ENCODE measurements at places on chromosomes 2 and 18.

GRCh38 chr2:95349568-95350322, 52.6 kb downstream of the KCNIP3 start:
- peaks cover 11% of the 10 kb centered on the region for H3K27me3 ChIP-seq
- H3K36me3 ChIP-seq, result no peaks in the 10 kb centered on the region
- no peaks in the 10 kb centered on the region for H3K4me1 ChIP-seq
- no peak for DNase-seq
- no peak overlapping the region for H3K4me3 ChIP-seq

GRCh38 chr2:85792783-85793441, 39.1 kb downstream of the ATOH8 start:
- no peak overlapping the region for H3K27ac ChIP-seq
- DNase-seq, result no peak
- H3K27me3 ChIP-seq, result peaks cover 85% of the 10 kb centered on the region
- H3K36me3 ChIP-seq, result no peaks in the 10 kb centered on the region
- no peak overlapping the region for H3K4me3 ChIP-seq

DNA sequence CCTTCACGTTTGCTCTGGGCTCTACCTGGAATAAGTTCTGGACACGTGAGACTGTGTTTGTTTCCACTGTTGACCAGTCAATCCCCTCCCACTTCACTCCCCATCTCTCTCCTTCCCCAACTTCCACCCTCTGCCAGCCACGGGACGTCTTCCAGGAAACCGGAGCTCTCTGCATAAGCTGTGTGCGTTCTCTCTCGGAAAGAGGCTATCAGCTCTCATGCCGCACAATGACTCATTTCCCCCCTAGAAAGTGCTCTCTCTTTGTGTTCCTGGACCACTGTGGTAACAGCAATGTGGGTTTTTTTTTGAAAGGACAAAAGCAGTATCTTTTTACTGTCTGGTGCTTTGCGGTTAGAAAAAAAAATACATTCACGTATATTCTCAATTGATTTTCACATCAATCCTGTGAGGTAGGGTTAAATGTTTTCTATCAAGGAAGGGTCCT, 10.2 kb downstream of the PROKR1 start:
- H3K4me1 ChIP-seq, result peaks cover 14% of the 10 kb centered on the region
- H3K36me3 ChIP-seq, result peaks cover 4% of the 10 kb centered on the region
- no peak for DNase-seq
- peak overlapping the region; percentile 11 for H3K27ac ChIP-seq
- H3K27me3 ChIP-seq, result peaks cover 35% of the 10 kb centered on the region

GRCh38 chr2:71546275-71546638, 92.9 kb downstream of the DYSF start:
- H3K27me3 ChIP-seq, result peaks cover 40% of the 10 kb centered on the region
- no peak overlapping the region for H3K27ac ChIP-seq
- H3K4me1 ChIP-seq, result peaks cover 14% of the 10 kb centered on the region
- no peak overlapping the region for H3K4me3 ChIP-seq
- peaks cover 2% of the 10 kb centered on the region for H3K36me3 ChIP-seq

DNA sequence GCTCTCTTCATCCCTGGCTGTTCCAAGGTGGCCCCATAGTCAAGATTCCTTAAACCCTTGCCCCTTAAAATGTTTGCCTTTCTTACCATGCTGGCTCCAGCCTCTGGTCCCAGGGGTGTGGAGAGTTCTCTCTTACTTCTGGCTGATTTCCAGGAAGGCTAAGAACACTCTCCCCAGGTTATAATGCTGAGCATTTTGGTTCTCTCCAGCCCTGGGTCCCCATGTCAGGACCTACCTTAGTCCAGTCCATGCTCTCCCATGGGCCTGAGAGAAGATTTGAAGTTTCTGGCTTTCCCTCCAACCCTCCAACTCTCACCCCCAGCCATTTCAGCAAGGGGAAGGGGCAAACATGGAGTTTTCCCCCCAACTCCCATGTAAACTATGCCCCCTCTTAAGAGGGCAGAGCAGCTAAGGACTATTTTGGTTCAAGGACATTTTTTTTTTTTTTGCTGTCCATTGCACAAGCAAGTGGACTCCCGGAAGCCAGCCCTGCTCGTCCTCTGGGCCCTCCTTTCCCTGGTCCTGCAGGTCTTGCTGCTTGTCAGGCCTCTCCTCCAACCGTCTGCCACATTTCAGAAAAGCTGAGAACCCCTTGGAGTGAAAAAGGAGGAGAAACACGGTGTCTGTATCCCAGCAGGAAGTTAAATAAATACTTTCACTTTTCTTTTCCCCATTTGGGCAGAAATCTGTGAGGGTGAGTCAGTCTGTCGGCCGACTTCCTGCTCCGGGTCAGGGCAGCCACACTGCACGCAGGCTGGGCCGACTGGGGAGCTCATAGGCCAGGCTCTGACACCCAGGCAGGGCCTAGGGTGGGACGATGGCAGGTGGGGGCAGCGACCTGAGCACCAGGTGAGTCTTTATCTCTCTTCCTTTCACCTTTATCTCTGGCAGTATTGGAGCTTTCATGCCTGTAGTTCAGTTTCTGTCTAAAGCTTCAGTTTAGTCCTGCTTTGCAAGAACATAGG, at the start of gene SP140L:
TSS of gene SP140L (plus strand) at position 741 of the 965 bp plus-strand sequence. CDS start at position 818, 77 bp downstream.
- peak within 1 kb of the TSS; percentile 98 for H3K4me3 ChIP-seq
- no peaks in the 10 kb centered on the region for H3K27me3 ChIP-seq
- peak within 1 kb of the TSS; percentile 98 for H3K27ac ChIP-seq
- peaks cover 30% of the 10 kb centered on the region for H3K36me3 ChIP-seq
- peak; percentile 51 for DNase-seq

DNA sequence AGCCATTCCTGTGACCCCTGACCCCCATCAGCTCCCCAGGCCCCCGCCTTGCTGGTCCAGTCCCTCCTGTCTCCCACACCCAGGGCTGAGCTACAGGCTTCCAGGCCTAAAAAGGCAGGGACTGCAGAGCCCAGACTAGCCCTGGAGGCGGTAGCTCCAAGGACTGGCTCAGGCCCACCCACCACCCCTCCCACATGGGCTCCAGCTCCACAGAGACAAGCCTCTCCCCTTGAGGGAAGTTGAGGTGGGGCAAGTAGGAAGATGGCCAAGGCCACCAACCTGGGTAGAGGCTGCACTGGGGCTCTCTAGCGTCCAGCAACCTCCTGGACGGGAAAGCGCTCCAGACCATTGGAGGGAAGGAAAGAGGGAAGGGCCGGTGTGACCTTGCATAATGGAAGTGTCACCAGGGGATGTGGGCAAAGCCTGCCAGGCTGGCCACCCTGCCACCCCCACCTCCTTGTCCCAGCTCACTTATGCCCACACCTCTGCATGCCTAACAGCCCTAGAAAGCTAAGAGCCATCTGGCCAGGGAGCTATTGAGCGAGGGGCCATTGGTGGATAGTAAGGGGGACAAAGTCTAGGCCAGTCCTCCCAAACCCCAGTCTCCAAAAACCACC, 63.1 kb downstream of the TNS1 start:
- H3K4me3 ChIP-seq, result no peak overlapping the region
- peaks cover 8% of the 10 kb centered on the region for H3K4me1 ChIP-seq
- H3K27ac ChIP-seq, result no peak overlapping the region
- H3K27me3 ChIP-seq, result peaks cover 45% of the 10 kb centered on the region
- peaks cover 3% of the 10 kb centered on the region for H3K36me3 ChIP-seq

DNA sequence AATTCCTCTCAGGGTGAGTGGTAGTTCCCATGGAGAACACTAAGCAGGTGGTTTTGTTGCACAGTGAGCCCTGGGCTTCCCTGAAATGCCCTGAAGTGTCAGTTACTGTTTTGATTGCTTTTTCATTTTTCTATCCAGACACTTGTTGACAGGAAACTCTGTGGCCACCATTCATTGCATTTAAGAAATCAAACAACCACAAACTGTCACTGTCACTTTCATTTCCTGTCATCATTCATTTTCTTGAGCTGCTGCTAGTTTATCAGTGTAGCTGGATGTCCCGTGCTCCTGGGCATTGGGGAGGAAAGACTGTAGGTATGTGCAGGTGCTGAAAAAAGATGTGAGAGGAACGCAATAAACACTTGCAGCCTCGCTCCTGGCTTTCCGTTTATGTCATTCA, 891.6 kb upstream of the ZEB2 start:
- H3K4me1 ChIP-seq, result peaks cover 15% of the 10 kb centered on the region
- no peak for DNase-seq
- no peak overlapping the region for H3K4me3 ChIP-seq
- H3K27ac ChIP-seq, result peak overlapping the region; percentile 30
- no peaks in the 10 kb centered on the region for H3K36me3 ChIP-seq
- H3K27me3 ChIP-seq, result peaks cover 75% of the 10 kb centered on the region

GRCh38 chr18:295756-296490, 28.1 kb upstream of the THOC1 start:
- no peak for DNase-seq
- no peaks in the 10 kb centered on the region for H3K4me1 ChIP-seq
- no peaks in the 10 kb centered on the region for H3K36me3 ChIP-seq
- H3K4me3 ChIP-seq, result no peak overlapping the region
- peaks cover 36% of the 10 kb centered on the region for H3K27me3 ChIP-seq
- no peak overlapping the region for H3K27ac ChIP-seq

DNA sequence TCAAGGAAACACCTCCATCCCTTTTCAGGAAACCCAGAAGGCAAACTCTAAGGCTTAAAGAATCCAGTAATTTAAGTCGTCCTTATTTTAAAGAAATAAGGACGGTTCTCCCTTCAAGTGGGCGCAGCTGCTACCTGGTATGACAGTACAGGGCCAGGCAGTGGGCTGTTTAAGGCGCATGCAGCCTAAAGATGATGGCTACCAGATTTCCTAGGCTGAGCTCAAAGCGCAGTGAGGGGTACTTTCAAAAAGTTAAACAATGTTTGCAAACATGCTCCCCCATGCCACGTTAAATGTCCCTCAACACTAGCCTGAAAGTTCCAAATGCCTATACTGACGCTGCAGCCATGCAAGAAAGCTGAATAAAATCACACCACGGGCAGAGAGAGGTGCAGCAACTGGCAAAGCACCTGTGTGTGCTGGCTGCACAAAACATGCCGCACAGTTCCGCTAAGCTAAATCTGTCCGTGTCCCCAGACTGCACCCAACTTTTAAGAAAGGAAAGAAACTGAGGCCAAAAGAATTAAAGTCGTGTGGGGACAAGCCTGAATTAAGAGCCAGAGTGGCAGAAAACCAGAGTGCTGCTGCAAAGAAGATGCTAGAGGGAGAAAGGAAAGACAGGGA, 583 bp downstream of the HIBCH start:
- peaks cover 42% of the 10 kb centered on the region for H3K4me1 ChIP-seq
- H3K4me3 ChIP-seq, result peak overlapping the region; percentile 91
- DNase-seq, result no peak
- peaks cover 14% of the 10 kb centered on the region for H3K36me3 ChIP-seq
- H3K27ac ChIP-seq, result peak overlapping the region; percentile 94
- no peaks in the 10 kb centered on the region for H3K27me3 ChIP-seq

DNA sequence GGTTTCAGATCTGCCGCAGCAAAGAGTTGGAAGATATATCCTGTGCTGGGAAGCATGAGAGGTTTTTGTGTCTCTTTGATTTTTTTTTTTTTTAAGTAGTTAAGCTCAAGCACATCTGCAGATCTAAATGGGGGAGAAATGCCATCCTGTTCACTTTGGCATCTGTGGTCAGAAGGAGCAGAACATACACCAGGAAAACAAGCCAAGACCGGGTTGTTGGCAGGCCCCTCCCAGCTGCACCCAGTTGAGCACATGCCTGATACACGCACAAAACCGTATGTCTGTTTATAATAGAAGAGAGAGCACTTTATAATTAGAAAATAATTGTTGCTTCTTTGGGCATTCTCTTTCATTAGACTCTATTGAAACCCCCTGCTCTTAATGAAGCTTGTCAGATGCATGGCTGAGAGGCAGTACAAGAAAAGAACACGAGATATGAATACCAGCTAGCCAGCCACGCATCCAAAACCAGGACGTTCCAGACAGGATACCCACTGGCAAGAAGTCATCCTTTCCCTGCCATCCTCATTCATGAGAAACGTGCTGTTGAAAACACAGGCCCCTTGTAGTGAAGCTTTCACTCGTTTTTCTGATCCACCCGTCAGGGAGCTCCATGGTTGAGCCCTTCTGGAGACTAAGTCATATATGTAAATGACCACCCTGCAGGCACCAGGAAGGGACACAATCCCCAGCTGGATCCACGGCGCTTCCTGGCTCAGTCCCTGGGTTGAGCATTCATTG, 152.2 kb downstream of the ALPK2 start:
- H3K4me1 ChIP-seq, result no peaks in the 10 kb centered on the region
- DNase-seq, result no peak
- H3K4me3 ChIP-seq, result no peak overlapping the region
- peaks cover 46% of the 10 kb centered on the region for H3K27me3 ChIP-seq
- no peak overlapping the region for H3K27ac ChIP-seq
